ENCODE measurements at places on chromosomes 4 and X.

DNA sequence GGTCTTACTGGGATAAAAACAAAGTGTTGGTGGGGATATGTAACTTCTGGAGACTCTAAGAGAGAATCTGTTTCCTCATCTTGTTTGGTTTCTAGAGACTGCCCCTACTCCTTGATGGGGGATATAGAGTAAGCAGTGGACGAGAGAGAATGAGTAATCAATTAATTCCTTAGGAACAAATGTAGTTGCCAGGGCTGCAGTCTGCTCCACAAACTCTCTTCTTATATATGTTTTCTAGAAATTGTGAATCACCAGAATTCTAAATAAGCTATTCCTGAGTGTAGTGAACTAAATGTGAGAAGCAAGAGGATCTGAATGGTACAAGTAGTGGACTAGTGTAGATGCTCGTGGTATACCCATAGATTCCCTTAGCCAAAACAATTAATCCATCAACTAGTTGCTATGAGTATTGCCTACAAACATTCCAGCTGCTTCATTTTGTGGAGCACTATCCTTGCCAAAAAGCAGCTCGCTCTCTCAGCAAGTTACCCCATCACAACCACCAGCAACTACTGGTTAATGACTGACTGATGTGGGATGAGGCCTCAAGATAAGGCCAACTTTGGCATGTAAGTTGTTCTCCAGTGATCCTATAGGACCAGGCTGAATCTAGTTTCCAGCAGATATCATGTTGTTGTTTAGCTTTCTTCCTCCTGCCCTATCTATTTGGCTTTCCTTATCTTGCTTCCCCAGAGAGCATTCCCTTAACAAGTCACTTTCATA lies 273.0 kb downstream of the SLC7A11 start:
- DNase-seq, result peak; percentile 6

- DNase-seq, result no peak
Observed at GRCh38 chrX:18160369-18160768, 60.3 kb downstream of the BEND2 start.

DNA sequence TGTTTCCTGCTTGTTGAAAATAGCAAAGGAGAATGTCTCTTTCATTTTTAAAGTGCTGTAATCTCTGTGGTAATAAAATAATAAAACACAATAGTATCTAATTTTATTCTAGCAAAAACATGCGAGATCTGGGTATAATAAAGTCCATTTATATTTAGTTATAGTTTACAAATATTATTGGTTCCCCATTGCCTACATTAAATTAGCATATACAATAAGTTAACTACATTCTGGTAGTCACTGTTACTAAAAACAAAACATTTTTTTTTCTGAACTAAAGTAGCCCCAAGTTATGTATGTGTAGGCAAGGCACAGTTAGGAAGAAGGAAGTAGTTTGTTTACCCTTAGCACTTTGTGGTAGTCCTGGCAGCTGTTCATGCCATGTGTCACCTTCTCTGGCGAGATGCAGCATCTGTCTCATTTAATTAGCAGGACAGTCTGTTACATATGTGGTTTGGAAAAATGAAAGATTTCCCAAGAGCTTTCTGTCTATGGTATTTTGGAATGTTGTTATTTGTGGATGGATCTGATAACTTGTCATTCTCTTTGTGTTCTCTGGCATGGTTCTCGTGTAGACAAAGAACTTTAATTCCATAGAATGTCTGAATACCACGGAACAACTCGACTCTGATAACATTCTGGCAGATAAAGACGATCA lies 231.3 kb upstream of the PITX2 start:
- DNase-seq, result peak; percentile 85

GRCh38 chr4:149292425-149293007 lies 523.1 kb downstream of the IQCM start:
- no peak for DNase-seq
